ENCODE measurements at places on chromosomes 5 and 9.

GRCh38 chr5:41683181-41683580, 172.8 kb upstream of the PLCXD3 start:
- DNase-seq, result no peak

DNA sequence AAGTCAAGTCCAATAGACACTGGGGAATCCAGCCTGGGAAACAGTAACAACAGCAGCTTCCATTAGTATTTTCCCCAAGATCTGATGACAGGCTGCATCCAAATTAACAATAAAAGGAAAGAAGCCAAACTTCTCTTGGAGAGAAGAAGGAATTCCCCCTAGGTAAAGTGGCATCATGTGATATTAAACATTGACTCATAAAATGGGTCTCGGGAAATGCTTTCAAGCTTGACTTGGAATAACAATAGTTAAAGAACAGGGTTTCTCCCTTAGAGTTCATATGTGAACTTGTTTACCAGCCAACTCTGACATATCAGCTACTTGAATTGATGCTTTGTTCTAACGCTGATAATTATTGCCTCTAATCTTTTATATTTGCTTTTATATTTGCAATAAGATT, 45.4 kb downstream of the ENTREP1 start:
- no peak for DNase-seq

DNA sequence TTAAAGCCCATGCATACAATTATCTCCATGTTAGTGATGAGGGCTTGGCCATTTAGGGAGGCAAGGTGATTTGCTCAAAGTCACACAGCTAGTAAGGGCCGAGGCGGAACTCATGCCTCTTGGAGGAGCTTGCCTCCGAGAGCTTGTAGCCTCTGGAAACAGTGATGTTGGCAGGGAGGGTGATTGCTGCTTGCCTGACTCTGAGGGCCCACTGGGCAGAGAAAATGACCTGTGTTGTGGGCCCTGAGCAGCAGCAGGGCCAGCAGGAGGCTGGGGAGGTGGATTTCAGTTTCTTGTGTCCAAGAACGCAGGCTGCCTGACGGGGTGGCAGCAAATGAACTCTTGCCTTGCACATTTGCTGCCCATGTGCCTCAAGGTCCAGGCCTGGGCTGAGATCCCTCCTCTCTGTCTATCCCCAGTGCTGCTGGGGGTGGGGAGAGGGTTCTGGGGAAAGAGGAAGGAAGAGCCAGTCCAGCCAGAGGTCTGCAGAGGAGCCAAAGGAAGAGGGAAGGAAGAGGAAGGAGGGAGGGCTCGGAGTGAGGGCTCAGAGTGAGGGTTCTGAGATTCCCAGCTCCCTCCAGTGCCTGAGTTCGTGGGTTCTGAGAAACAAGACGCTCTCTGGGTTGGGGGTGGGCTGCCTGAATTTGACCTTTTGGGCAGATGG, 16.2 kb upstream of the PTGS1 start:
- DNase-seq, result no peak

GRCh38 chr5:5751987-5752386, 329.5 kb downstream of the ICE1 start:
- no peak for DNase-seq

GRCh38 chr9:119794836-119795235, 425.6 kb upstream of the BRINP1 start:
- no peak for DNase-seq

- DNase-seq, result no peak
Measured at GRCh38 chr5:111127453-111128195, 35.5 kb downstream of the WDR36 start.

DNA sequence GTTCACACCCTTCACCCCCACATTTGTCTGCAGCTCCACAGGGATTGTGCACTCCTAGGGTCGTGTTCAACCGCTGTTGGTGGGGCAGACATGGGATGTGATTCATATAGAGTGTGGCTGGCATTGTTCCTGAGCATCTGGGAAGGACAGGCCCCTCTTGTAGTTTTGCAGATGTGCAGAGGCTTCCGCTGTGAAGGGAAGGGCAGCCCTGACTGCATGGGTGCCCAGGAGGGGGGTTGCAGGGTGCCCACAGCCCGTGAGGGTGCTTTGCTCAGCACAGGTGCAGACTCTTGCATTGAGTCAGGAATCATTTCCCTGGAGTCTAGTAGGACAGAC, 30.2 kb upstream of the PITX1 start:
- no peak for DNase-seq

DNA sequence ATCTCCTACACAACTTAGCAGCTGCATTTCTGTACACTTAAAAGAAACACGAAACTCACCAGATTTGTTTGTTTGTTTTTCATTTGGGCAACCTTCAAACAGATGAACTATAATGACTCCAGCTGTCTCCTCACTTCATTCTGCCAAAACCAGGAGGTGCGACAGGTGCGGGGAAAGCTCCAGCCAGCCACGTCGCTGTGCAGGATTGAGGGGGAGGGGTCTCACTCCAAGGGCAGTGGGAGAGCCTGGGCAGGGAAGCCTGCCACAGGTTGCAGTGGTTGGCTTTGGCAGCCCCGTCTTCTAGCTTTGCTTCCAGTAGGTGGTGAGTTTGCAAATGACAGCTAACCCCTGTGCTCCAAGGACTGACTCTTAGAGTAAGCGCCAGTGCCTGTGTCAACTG, 215.8 kb downstream of the CEMIP2 start:
- no peak for DNase-seq

GRCh38 chr9:130635306-130635705, 29.1 kb upstream of the PRDM12 start:
- no peak for DNase-seq

GRCh38 chr9:78029551-78030295, 1.9 kb downstream of the GNAQ start:
- no peak for DNase-seq

DNA sequence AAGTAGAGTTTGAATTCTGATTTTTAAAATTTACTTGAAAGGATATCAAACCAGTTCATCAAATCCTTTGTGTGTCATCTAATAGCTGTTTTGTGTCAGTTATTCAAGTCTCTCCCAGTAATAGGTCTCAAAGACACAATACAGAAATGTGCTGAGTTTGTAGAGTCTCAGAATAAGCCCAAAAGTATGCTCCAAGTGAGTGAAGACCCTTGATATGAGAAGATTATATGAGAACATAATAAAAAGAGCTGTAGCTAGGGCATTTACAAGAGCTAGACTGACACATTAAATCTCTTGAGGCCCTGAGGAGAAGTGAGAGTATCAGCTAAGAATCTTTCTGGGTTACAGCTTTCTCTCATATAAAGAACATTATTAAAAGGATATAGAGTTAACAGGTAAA, 721.0 kb upstream of the ARRDC3 start:
- no peak for DNase-seq

DNA sequence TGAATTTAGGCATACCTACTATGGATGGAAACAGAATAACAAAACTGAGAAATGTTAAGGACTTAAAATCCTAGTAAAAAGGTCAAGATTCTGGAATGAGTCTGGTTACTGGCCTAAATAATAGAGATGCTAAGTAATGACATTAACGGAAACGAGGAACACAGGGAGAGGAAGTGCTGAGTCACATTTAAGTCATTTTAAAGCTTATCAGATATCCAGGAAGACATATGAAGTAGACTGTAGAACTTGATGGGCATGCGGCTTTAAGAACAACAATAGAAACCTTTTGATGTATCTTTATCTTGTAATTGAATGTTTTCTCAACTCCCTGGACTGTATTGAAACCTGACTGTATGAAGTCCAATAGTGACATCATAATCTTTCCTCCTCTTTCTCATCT, 1251.4 kb upstream of the CDH6 start:
- no peak for DNase-seq

GRCh38 chr5:42676362-42676761, 80.3 kb upstream of the CCDC152 start:
- DNase-seq, result no peak

DNA sequence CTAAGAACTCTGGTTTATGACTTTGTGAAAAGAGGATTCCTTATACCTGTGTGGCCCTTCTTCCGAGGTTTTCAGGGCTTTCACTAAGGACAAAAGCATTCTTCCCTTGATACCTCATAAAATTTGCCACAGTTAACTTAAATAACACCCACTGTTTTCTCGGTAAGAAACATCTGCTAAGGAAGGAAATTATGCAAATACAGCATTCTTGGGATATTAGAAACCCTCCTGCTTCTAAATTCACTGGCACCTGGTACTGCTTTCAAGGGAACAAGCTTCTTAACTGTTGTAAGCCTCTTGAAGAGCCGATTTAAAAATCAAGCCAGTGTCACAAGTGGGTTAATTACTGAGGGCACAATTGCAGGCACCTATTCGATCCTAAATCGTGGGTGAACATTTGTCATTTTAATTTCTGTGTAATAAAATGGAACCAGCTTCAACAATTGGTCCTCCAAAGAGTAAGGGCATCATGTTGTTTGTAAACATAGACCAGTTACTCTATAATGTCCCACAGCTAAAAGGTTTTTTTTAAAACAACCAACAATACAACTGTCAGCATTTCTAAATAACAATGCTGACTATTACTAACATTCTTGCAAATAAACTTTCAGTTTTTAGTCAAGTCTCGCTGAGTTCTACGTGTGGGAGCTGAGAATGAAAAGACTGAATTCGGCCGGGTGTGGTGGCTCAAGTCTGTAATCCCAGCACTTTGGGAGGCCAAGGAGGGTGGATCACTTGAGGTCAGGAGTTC, 26.6 kb downstream of the AK3 start:
- no peak for DNase-seq

GRCh38 chr5:87752362-87752761, 339.6 kb upstream of the CCNH start:
- DNase-seq, result no peak

- no peak for DNase-seq
Measured at GRCh38 chr5:174065528-174066197, 20.2 kb downstream of the NSG2 start.

GRCh38 chr5:50875002-50875344, 208.5 kb downstream of the PARP8 start:
- no peak for DNase-seq

GRCh38 chr9:70085241-70085640, 41.6 kb downstream of the MAMDC2 start:
- DNase-seq, result no peak

DNA sequence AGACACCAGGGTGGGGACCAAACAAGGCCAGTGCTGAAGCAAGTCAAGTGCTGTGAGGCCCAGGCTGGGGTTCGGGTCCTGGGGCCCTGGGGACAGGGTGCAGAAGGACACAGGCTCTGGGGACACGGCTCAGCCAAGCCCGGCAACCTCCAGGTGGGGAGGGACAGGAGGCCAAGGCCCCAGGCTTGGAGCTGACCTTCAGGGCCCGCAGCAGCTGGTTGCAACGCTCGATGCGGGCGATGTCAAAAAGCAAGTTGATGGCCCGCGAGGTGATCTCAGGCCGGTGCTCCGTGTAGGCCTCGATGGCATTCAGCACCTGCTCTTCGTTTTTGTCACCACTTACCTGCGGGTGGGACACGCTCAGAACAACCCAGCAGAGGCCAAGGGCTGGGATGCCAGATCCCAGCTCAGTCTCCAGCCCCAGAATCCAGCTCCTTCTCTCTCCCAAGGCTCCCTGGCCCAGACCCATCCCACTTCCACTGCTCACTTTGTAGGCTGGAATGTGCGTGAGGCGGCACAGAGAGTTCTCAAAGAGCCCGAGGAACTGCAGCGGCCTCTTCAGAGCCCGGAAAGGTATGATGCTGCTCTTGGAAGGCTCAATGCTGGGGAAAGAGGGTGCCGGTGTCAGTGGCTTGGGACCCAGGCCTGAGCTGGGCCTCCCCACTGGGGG, 20.7 kb downstream of the ZER1 start:
- DNase-seq, result no peak

GRCh38 chr5:132354381-132355139, 14.9 kb upstream of the SLC22A5 start:
- no peak for DNase-seq

DNA sequence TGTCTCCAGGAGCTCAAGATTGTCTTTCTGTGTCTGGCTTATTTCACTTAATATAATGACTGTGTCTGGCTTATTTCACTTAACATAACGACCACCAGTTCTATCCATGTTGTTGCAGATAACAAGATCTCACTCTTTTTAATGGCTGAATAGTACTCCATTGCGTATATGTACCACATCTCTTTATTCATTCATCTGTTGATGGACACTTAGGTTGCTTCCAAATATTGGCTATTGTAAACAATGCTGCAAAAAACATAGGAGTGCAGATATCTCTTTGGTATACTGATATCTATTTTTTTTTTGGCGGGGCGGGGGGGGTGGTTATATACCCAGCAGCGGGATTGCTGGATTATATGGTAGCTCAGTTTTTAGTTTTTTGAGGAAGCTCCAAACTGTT, 45.5 kb downstream of the FER start:
- DNase-seq, result no peak

DNA sequence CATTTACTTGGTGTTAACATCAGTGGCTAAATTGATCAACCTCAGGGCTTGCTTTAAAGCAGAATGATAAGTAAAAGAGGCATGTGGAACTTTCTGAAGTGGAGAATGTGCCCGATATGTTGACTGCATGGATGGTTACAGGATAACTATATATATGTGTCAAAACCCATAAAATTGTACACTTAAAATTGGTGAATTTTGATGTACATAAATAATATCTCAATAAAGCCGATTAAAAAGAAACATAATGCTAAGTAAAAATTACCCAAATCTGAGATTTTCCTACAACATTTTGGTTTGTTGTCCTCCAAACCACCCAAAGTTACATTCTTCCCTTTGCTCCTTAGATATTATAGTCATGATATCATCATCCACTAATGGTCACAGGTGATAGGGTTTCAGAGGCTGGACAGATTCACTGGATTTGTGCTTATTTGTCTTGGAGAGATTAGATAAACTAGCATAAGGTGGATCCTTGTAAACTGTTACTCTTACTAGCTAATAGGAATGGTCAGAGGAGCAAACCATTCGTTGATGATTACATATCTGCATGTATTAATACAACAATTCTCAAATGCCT, 119.7 kb upstream of the RPS23 start:
- no peak for DNase-seq

DNA sequence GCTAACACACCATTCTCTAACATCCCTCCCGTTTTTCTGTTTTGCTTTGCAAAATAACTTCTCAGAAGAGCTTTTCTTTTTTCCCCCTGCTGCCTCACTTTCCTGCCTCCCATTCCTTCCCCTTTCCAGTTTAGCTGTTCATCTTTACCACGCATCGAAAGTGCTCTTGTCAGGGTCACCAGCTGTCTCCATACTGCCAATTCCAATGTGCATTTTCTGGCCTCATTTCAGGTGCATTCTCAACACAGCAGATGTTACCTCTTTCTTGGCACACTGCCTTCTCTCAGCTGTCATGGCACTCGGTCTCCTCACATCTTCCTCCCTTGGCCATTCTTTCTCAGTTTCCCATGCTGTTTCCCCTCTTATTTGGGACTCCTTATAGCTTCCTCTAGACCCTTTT, 9.5 kb downstream of the ARSK start:
- DNase-seq, result no peak

- no peak for DNase-seq
Measured at GRCh38 chr5:65394087-65394486, 87.6 kb downstream of the ADAMTS6 start.

DNA sequence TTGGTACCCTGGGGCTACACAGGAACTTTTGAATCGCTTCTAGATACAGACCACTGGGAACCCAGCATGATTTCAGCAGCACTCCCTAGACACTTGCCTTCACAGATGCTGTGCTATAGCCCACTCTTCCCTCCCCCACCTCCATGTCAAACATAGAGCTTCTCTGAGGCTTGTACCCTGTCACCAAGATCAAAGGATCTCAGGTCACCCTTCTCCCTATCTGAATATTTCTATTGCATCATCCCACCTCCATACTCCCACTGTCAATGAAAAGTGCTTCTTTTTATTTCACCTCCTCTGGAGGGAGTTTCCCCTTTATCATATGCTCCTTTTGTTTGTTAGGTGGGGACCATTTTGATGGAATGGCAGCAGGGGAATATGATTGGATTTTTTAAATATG, 29.2 kb upstream of the PHF24 start:
- DNase-seq, result no peak

- DNase-seq, result no peak
Measured at GRCh38 chr9:88657893-88658292, 122.9 kb downstream of the NXNL2 start.

Data from stimulated activated CD8-positive, alpha-beta memory T cell treated with anti-CD3 and anti-CD28 coated beads, Interleukin-4, amount 100 ng/mL, for 1 hour (primary cell).